ENCODE measurements at places on chromosomes 13 and 19.

DNA sequence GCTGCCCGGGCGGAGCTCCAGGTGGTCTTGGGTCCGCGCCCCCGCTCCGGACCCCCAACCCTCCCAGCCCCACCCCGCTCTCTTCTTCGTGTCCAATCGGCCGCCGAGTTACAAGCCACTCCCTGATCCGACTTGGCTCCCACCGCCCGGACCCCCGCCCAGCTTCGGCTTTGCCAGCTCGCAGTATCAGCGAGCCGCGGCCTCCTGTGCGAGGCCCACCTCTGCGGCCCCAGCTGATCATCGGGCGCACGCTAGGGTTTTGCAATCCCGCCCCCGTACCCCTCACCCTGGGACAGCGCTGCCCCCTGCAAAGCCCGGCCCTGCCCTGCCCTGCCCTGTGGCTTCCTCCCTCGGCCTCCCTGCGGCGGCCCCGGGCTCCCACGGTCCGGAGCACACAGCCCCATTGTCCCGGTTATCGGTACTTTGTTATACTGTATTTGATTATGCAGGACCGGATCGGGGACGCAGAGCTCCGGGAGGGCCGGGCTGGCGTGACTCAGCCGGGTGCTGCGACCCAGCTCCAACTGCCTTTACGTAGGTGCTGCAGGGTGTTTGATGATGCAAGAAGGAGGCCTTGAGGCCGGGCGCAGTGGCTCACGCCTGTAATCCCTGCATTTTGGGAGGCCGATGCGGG, 598 bp upstream of the LPAR2 start:
- peak; percentile 41 for DNase-seq

GRCh38 chr13:83819156-83819555, 63.1 kb downstream of the SLITRK1 start:
- DNase-seq, result no peak

- no peak for DNase-seq
Measured at GRCh38 chr13:68050761-68051160, 820.6 kb upstream of the PCDH9 start.

DNA sequence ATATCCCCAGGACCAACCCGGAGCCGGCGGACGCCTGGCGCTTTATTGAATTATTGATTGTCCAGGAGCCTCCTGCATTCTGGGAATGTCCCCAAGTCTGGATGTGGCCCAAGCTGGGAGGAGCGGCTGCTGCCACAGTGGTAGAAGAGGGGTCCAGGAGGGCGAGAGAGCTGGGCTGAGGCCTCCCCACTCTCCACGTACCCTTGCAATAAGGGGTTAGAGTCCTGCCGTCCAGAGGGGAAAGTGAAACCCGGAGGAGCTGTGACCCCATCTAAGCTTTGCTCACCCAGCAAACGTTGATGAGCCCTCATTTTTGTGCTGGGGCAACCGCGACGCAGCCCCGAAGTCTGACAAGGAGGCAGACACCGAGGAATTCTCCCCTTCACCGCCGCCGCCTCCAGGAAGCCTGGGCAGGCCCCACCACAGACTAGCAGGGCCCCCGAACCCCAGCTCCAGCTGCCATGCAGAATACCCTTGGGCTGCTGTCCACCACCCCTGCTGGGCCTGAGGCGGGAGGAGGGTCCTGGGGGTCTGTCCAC, 1.4 kb upstream of the C2CD4C start:
- no peak for DNase-seq

GRCh38 chr19:38877781-38878574, at the start of gene RINL:
Gene RINL, minus strand, starts transcription at chr19:38878275. Its CDS starts 1,533 bp downstream, at chr19:38876742.
- DNase-seq, result peak; percentile 82

GRCh38 chr19:29499921-29500590, 25.7 kb upstream of the VSTM2B start:
- no peak for DNase-seq
